NCI-H2081 treated with DMSO at 0.1 percent for 48 hours (cell line): ENCODE measurements at places on chromosomes 4 and X.

DNA sequence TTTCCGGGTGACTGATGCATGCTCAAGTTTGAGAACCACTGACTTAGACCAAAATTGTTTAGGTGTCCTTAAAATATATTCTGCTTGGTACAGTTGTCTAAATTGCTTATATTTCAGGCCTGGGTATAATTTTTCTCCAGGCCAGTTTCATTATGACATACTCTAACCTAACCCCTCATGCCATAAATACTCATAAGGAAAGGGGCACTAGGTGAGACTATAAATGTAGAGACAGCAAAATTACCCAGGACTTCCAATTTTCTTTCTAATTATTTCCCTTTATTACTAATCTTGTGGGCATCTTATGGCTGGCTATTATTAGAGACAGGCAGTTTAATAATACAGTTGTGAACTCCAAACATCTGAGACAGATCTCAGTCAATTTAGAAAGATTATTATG, 150.2 kb downstream of the RRAGB start:
- no peak for DNase-seq

DNA sequence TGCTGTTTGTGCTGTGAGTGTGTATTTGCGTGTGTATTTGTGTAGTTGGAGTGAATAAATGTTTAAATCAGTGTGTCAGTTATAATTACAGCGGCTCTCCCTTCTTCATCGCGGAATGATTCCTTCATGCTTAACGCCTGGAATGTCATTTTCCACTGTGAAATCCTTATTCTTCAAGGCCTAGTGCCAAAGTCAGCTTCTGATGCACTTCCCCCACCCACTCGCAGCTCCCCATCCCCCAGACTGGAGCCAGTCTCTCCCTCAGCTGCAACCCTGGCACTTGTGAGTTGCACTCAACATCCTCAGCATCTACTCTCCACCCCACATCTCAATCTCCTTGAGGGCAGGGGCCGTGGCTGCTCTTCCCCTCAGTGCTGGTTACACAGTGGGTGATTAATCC, 583.0 kb downstream of the BCOR start:
- DNase-seq = no peak

- no peak for DNase-seq
Observed at GRCh38 chr4:48493452-48494100, 3.5 kb downstream of the ZAR1 start.

DNA sequence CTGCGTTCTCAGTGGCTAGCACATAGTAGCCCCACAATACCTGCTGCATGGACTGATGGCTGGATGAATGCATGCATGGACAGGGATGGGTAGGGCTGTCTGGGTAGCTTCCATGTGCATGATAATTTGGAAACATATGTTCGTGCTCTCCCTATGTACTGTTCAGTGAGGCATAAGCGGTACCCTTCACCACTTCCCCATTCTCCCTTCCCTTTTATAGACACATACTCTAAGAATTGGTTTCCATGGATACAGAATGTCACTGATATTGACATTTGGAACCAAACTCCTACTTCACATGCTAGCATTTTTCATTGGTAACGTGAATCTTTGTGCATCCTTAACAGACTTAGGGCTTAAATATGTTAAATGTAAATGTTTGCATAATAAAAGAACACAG, 20.4 kb downstream of the USP46 start:
- no peak for DNase-seq

- DNase-seq = no peak
Observed at GRCh38 chr4:159791334-159791733, 688.5 kb downstream of the RAPGEF2 start.

DNA sequence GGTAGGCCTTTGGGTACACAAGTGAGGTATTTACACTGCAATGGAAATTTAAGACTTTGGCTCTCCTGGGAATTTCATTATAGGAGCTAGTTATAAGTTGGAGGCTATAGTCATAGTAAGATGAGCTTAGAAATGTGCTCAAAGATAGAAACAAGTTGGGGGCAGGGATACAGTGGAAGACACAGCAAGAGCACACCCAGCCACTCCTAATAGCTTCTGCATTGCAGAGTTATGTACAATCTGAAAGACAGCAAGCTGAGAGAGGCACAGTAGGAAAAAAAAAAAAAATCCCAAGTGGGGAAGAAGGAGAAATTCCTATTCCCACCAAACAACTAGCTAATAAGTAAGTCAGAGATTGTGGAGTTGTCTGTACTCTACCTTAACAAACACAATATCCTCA, 41.9 kb upstream of the TAF9B start:
- no peak for DNase-seq

GRCh38 chr4:127509155-127509554, 123.6 kb upstream of the INTU start:
- DNase-seq = no peak

- DNase-seq = no peak
Observed at GRCh38 chr4:38523524-38524448, 140.2 kb upstream of the KLF3 start.

- no peak for DNase-seq
Observed at GRCh38 chrX:30141966-30142365, 73.4 kb upstream of the MAGEB2 start.

- peak; percentile 3 for DNase-seq
Observed at GRCh38 chrX:81195712-81196111, 6.0 kb downstream of the HMGN5 start.

DNA sequence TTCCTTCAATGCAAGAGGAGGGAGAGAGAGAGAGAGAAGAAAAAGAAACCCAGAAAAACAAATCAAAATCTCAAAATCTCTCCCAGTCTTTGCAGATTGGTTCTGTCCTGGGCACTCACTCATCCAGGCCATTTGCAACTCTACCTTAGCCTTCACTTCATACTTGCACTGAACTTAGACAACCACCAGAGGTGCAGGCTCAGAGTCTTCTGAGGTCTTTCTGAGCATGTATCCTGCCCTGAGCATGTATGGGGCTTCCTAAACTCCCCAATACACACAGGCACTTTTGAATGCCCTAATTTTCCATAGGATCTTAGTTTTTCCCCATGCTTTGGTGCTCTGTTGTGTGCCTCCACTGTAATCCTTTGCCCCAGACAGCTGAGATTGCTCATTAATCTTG, 2.9 kb downstream of the CFI start:
- DNase-seq = no peak

GRCh38 chr4:6589444-6589843, 14.5 kb downstream of the MAN2B2 start:
- no peak for DNase-seq

GRCh38 chr4:52296341-52296740, 245.2 kb downstream of the SPATA18 start:
- no peak for DNase-seq

GRCh38 chrX:39853417-39854030, 244.2 kb downstream of the BCOR start:
- DNase-seq = no peak

DNA sequence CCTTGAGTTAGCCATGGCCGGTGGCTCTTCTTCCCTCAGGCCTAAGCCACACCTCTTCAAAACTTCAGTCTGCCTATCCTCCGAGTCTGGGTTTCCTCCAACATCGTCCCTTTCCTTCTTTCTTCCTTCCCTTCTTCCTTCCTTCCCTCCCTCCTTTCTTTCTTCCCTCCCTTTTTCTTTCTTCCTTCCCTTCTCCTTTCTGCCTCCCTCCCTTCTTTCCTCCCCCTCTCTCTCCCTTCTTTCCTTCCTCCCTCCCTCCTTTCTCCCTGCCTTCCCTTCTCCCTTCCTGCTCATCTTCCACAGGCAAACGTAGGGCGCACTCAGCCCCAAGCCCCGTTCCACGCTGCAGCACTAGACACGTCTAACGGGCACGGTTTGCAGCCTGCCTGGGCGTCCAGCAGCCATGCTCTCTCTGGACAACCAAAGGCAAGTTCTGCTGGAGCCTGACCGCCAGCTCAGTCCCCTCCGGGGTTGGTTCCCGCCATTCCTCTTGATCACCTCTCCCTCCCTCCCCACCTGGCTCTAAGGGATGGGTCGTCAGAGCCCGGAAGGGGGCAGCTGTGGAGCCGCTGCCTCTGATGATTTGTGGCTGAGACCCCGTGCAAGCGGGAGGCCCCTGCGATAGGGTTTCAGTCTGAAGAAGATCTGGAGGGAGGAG, 34.1 kb upstream of the CLDN24 start:
- DNase-seq = no peak

GRCh38 chrX:81957900-81958545, 756.1 kb downstream of the SH3BGRL start:
- no peak for DNase-seq

GRCh38 chrX:15866147-15866546, 11.5 kb upstream of the AP1S2 start:
- DNase-seq = no peak

GRCh38 chrX:133448512-133449076, 33.3 kb upstream of the GPC4 start:
- DNase-seq = no peak

- DNase-seq = no peak
Observed at GRCh38 chrX:25925946-25926345, 212.2 kb upstream of the MAGEB18 start.

GRCh38 chr4:25031077-25031621, 403 bp upstream of the LGI2 start:
- no peak for DNase-seq

GRCh38 chrX:37755025-37755424, 24.8 kb upstream of the CYBB start:
- no peak for DNase-seq

GRCh38 chr4:107279733-107280132, 243.6 kb upstream of the DKK2 start:
- no peak for DNase-seq

DNA sequence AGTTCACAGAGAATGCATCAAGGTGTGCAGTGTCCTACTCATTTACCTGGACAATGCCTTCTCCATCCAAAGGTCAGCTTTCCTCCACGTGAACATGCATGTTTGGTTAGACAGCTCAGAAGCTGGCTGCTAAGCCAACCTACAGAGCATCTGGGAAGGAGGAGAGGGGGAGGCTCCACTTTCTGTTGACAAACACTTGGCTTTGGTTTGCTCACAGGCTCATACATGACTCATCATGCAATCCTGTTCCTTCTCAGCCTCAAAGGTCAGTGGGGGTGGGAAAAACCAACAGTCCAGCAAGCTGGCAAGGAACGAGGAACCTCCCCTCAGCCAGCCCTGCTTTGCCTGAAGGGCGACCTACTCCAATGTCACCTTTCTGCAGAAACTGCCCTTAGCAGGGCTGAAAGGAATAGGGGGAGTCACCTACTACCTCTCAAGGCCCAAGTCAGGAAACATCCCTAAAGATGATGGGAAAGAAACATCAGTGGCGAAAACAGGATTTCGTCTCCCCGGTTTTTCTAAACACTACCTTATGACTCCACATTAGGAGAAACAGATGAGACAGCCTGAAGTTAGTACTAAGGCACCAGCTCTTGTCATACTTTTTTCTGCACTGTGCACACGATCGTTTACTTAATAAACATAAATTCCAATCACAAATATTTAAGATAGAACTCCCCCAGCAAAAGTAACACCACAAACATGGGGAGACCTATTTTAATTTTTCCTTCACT, 37.9 kb downstream of the RELL1 start:
- no peak for DNase-seq

DNA sequence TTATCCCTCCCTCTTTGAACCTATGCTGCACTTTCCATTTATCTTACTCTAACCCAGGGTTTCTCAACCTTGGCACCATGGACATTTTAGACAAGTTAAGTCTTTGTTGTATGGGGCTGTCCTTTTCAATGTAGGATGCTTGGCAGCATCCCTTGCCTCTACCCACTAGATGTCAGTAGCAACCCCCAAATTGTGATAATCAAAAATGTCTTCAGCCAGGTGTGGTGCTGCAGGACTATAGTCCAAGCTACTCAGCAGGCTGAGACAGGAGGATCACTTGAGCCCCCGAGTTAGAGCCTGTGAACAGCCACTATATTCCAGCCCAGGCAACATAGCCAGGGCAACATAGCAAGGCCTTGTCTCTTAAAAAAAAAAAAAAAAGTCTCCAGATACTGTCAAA, 7.0 kb downstream of the LRCH2 start:
- peak; percentile 12 for DNase-seq

- no peak for DNase-seq
Observed at GRCh38 chrX:41386222-41386990, 52.4 kb downstream of the DDX3X start.

GRCh38 chr4:65033899-65034298, 624.6 kb upstream of the TECRL start:
- peak; percentile 6 for DNase-seq

DNA sequence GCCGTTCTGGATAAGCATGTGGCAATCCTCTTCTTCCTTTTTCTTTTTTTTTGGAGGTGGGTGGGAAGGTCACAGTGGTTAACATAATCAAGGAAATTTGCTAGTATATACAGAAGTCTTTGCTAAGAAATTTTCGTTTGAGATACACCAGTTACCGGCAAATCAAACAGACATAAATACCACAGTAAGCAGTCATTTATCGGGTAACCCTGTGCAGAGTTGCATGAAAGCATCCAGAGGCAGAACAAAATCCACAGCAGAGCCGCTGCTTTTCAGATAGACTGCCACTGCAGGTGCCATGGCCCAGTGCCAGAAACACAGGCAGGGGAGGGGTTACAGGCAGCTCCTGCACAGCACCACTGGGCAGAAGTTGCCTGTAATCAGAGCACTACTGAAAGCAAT, 179.1 kb upstream of the MAB21L2 start:
- no peak for DNase-seq

- no peak for DNase-seq
Observed at GRCh38 chr4:17138847-17139246, 240.4 kb upstream of the LDB2 start.

DNA sequence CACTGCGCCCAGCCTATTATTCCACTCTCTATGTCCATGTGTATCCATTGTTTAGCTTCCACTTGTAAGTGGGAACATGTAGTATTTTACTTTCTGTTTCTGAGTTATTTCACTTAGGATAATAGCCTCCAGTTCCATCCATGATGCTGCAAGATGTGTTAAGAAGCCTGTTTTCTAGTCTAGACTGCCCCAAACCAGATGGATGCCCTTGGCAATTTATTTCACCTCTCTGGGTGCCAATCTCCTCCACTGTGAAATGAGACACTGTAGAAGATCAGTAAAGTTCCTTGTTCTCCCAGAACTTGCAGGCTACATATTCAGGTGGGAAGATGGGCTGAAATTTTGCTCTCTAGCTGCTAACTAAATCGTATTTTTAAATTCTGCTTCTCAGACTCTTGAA, 72.8 kb downstream of the TSPAN5 start:
- DNase-seq = no peak

DNA sequence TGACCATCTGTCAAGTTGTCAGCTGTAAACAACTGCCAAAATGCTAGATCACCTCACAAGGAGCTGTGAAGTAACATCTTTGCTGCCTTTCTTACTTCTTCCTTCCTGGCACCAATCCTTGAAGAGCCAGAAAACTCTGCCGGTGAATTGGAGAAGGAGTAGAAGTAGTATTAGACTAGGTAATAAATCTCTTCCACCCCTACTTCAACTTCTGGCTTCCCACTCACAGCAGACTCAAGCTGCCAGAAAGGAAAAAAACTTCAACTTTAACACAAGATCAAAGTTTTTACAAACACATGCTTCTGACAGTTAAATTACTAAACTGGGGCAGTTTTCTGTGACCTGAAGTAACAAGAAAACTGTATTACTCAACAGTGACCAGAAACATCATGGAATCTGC, 164.7 kb upstream of the SLC7A11 start:
- no peak for DNase-seq

GRCh38 chrX:134782796-134783195, 124.5 kb upstream of the PLAC1 start:
- DNase-seq = no peak
